ENCODE measurements at places on chromosomes 11 and 22.
A peak's percentile ranks its signal among the peaks of the same experiment; 100 is the strongest.

DNA sequence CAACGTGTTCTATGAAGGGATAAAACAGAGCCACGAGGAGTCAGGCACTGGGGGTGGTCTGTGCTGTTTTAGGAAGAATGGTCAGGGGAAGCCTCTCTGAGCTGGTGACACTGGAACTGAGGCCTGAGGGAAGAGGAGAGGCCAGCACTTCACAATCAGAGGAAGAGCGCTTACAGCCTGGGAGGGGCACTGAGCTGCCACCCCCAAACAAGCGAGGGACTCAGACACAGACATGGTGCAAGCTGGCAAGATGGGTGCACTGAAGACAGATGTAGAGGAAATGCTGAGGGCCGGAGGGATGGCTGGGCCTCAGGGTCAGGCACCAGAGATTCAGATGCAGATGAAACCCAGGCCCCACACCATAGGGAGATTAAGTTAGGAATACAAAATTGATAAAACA is 40.0 kb upstream of the TP53I11 start:
- DNase-seq: no peak

DNA sequence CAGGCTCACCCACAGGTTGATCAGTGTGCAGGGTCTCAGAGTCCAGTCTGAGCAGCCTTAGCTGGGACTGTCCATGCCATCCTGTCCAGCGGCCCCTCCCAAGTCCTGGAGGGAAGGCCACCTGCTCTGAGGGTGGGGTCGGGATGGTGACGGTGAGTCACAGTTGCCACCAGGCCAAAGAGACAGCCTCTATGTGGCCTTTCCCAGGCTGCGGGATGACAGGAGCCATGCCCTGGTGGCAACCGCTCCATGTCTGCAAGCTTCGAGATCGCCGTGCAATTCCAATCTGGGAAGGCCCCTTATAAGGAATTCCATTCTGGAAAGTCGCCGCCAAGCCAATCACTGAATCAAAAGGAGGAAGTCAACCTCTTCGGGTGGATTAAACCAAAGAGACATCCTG is 47.5 kb downstream of the RTL6 start:
- no peak for DNase-seq

GRCh38 chr11:18379201-18379600 is 15.2 kb upstream of the LDHA start:
- no peak for DNase-seq

GRCh38 chr11:67517784-67518552 is 5.3 kb downstream of the CABP2 start:
- no peak for DNase-seq

- no peak for DNase-seq
These were observed 8.5 kb downstream of the MYRF start for GRCh38 chr11:61760946-61761345.

DNA sequence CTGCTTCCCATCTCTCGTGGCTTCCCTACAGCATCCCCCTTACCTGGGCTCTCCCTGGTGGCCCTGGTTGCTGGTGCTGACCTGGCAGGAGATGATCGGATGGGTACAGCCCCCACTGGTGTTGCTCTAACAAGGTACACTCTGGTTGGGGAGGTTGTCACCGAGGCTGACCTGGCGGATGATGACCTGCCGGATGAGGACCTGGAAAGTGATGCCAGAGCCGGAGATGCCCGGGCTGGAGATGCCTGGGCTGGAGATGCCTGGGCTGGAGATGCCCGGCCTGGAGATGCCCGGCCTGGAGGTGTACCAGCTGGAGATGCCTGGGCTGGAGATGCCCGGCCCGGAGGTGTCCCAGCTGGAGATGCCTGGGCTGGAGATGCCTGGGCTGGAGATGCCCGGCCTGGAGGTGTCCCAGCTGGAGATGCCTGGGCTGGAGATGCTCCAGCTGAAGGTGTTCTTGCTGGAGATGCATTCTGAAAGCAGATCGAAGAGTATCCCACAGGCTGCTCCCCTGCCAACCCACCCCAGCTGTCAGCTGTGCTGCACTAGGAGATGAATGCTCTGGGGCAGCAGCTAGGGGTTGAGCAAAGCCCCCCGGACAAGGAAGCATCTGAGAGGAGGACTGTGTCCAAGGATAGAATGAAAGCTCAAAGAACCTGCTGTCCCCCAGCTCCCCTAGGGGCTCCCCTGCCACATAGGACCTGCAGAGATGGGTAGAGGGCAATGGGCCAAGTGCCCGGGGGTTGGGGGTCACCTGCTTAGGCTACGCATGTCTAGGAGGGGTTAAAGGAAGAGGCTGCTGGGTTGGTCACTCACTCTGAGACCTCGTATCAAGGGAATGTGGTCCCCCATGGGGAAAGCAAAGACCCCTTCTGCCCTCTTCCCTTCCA is 10.6 kb downstream of the TMPRSS13 start:
- DNase-seq: no peak

- no peak for DNase-seq
These were observed 547.1 kb downstream of the RAB38 start for GRCh38 chr11:87628026-87628580.

DNA sequence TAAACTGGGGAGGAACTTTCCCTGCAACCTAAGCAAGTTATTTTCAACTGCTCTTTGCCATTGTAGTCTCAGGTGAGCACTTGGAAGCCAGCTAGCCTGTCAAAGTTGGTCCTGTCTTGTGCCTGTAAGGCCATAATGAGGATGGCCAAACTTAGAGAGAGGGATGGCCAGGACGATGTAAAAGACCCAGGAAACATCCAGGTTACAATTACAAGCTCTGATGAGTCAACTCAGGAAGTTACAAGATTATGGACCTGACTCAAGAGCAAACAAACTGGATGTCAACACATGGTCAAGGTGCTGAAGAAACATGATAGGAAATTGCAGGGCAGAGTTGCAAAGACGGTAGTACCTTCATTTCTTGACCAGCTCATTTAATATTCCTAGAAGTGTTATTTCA is 1.6 kb downstream of the GTPBP1 start:
- DNase-seq: no peak

- DNase-seq: no peak
These were observed 26.6 kb downstream of the LRRC10B start for GRCh38 chr11:61534933-61535839.

DNA sequence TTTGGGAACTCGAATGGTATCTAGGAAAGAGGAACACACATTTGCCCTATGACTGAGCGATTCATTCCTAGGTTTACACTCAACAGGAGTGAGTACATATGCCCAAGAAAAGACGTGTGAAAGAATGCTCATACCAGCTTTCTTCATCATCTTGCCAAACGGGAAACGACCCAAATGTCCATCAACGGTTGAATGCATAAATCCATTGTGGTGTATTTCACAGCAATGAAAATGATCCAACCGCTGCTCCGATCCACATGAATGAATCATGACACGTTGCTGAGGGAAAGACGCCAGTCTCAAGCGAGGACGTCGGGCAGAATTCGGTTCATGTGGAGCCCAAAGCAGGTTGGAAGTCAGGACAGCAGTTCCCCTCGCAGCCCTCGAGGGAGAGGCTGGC is 71.5 kb downstream of the CYTH4 start:
- DNase-seq: peak; percentile 59

- no peak for DNase-seq
These were observed 46.2 kb upstream of the YWHAH start for GRCh38 chr22:31897842-31898805.

- no peak for DNase-seq
These were observed 24.6 kb downstream of the SDHAF2 start for GRCh38 chr11:61454520-61454919.

GRCh38 chr11:120130991-120131760 is 6.7 kb downstream of the TRIM29 start:
- DNase-seq: no peak

GRCh38 chr11:44505581-44506054 is 59.8 kb upstream of the CD82 start:
- DNase-seq: peak; percentile 15

GRCh38 chr11:85758480-85759039 is 52.4 kb downstream of the SYTL2 start:
- no peak for DNase-seq

DNA sequence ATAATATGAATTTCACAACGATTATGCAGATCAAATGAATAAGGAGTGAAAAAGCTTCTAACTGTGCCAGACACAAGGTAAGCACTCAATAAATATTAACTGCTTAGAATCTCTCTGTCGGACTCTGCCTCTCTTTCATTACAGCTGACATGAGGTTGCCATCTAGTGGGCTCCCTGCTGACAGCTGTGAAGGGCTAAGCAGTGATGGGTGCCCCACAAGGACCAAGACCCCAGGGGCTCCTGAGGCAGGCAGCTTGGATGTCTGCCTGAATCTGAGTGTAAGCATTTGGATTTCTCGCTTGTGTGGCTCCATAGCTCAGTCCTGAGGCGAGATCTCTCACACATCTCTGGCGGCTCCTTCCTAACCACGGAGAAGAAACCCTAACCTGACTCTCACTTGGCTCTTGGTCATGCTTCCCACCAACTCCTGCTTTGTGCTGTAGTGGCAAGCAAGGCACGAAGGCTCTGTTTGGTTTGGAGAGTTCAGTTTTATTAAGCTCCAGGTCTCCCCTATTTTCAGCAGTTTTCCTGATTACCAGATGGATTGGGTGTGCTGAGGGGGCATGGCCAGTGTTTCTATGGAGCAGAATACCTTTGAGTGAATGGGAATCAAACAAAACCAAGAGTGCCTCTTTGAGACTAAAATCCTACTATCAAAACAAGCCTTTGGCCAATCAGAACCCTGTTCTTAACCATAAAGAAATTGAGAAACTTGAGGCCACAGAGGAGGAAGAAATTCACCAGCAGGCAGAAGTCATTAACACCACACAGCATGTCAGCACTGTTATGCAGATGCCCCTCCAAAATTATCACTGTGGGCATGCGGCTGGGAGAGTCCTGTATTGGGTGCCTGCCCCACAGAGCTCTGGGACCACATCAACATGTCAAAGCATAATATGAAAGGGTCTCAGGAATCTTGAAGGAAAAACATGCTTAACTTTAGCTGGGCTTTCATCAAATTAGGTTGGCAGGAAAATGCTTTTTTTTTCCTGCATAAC is 152.8 kb upstream of the NTM start:
- DNase-seq: no peak

Measured in non-pigmented ciliary epithelial cell (primary cell).